ENCODE measurements at places on chromosomes 5 and 9.

DNA sequence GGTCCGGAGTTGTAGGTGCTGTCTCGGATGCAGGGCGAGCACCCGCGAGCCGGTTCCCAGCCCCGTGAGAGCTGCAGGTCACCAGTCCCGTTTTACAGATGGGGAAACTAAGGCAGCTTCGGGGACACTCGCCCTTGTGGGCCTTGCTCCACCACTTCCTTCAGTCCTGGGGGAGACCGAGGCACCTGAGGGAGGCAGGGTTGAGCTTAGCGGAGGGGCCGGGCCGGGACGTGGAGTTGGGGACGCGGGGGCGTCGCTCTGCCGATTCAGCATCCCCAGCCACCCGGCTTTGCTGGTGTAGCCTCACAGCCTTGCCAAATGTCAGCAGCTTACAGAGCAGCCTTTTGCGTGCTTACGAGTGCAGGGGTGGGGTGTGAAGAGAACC, 530 bp downstream of the BBLN start:
- DNase-seq: peak; percentile 47

- DNase-seq: no peak
Measured at GRCh38 chr9:73805853-73806458, 654.3 kb downstream of the ANXA1 start.

DNA sequence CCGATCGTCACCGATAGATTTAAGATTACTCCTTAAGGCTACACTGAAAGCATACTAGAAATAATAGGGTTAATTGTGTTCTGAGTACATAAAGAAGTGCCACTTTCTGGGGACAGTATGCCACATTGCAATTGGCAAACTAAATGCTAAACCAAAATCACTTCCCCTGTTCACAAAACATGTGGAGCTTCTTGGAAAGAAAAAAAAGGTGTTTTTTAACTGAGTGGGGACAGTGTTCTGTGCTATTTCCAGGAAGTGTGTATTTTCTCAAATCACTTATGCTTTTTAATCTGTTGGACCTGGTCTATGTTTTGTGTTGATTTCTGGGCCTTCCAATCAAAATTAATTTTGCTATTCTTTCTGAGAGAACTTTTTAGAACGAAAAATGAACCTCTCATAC, 149.3 kb upstream of the MPDZ start:
- DNase-seq: no peak

- DNase-seq: peak; percentile 49
Measured at GRCh38 chr9:99822109-99822805, 572 bp downstream of the NR4A3 start.

DNA sequence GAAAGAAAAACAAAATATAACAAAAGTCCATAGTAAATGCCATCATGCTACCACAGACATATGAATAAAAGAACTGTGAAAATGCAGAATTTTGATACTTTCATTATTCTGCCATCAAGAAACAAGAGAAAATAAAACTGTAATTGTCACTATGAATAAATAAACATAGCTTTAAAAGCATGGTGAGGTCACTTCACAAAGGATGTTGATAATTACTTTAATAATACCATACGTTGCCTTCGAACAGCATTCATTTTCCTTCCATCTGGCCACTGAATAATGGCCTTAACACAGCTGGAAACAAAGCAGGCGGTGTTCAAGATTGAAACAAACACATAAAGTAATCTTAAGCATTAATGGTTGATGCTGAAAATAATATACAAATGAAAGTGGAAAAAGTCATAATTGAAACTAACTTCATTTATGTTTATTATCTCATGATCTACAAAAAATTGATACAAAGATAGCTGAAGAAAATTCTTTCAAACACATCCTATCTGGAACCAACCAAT, 102.0 kb downstream of the AGTPBP1 start:
- no peak for DNase-seq

DNA sequence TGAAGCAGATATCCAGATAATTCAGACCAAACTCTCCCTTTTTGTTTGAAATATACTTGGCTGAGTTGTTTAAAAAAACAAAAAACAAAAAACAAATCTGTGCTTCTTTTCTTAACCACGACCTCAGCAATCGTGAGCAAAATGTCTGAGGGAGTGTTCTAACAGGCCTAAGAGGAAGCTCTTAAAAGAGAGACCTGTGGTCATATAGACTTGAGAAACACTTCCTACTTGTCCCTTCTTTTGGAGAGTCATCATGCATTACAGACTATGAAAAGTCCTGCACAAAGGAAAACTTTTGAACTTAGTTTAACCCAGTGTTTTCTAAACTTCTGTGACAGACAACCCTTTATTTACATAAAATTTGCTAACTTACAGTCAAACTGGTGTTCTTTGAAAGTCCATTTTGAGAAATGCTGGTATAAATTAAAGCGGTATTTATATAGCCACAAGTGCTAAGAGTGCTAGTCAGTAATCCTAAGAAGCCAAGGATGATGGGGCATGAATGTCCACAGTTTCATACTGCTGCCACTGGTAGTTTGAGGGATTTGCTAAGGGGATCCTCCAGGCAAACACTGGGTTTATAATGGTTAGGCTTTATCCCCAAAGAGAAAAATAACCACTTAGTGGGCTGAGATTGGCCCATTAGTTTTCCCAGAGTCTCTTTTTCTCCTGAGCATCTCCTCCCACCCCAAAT, 199.8 kb downstream of the LRRC70 start:
- DNase-seq: no peak

- DNase-seq: no peak
Measured at GRCh38 chr5:20050262-20050661, 62.3 kb upstream of the CDH18 start.

DNA sequence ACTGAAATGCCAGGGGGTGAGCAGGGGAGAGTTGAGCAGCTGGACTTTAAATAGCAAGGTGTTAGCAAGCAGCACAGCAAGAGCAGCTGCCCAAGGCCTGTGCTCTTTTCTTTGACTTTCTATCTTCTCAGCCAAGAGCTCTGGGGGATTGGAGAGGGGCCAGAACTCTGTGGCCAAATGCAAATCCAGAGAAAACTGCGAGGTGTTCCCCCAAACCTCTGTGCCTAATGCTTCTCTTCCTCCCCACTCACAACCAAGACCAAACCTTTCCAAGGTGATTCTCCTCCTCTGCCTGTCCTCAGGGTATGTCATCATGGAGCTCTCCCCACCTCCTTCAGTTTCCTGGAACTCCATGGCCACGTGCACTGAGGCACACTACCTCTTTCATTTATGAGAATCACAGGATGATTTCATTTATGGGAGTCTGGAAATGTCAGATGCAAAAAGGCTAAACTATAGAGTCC, 118.7 kb upstream of the WWC1 start:
- peak; percentile 5 for DNase-seq

GRCh38 chr5:138459311-138459933, 5.9 kb upstream of the EGR1 start:
- DNase-seq: peak; percentile 66

- peak; percentile 50 for DNase-seq
Measured at GRCh38 chr5:176611435-176611834, 1.5 kb upstream of the GPRIN1 start.

DNA sequence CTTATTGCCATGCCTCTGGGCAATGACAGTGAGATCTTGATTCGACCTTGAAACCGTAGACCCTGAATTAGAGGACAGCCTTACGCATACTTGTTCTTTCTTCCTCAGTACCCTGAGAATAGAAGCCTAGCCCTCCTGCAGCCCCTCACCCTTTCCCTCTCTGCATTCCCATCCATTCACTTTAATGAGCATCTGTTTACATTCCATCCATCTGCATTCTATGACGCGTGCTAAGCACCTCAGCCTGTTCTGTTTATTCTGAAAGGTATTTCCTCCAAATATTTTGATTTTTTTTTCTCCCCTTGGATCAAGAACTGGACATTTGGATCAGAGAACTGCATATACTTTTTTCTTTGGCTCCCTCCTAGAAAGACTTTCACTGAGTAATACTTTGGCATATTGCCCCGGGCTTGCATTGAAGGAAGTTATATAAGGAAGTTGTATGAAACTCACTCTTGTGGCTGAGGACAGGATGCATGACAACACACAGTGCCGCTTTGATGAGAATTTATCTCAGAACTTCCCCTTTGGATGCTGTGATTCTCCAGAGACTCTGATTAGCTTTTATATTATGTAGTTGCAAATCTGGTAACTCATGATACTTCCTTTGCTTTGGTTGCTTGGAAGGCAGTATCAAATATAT, 15.7 kb downstream of the TMEM8B start:
- peak; percentile 71 for DNase-seq

GRCh38 chr5:115246361-115246991, 16.2 kb downstream of the PGGT1B start:
- DNase-seq: peak; percentile 42

DNA sequence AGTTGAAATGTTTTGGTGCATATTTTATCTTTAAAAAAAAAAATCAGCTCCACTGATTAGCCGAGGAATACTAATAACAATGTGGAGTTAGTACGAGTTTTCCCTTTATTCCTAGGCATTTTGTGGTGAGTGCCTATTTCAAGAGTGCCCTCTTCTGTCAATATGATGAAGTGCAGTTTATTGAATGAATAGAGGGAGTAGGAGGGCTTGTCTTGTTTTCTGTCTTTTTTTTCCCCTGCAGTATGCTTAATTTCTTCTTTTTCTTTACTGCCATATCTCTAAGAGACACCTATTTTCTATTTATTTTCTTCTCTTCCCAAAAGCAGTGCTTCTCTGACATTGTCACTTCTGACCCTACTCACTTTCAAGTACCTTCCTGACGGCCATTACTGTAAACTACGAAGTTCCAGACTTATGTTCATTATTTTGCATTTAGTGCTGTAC, 169.6 kb upstream of the PITX1 start:
- DNase-seq: peak; percentile 14

DNA sequence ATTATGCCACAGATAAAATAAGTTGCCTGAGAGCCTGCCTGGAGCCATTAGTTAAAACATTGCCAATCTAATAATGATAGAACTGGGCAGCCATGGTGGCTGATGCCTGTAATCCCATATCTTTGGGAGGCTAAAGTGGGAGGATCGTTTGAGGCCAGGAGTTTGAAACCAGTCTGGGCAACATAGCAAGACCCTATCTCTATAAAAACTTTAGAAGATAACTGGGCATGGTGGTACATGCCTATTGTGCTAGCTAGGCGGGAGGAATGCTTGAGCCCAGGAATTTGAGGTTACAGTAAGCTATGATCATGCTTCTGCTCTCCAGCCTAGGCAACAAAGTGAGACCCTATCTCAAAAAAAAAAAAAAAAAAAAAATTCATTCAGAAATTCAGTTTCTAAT, 52.6 kb downstream of the RAI14 start:
- no peak for DNase-seq

- no peak for DNase-seq
Measured at GRCh38 chr5:157578079-157578780, 2.7 kb upstream of the ADAM19 start.

DNA sequence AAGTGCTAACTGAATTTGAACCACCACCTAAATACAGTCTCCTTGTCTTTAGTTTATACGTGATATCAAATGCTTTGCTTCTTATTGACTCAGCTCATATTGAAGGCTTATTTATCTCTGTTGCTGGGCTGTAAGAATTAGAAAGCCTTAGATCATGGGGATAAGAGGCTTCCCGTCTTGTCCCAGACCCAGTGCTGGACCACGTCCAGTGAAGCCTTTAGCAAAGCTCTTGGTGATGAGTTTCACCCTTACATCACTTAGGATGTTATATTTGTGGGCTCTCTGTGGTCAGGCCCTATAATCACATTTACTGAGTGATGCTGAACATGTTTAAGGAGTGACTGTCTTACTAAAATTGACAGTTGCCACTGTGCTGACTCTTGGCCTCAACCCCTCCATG, 11.2 kb downstream of the FAM240B start:
- no peak for DNase-seq

- no peak for DNase-seq
Measured at GRCh38 chr5:535846-536698, 11.8 kb upstream of the SLC9A3 start.

GRCh38 chr9:257957-258356, 43.3 kb downstream of the DOCK8 start:
- DNase-seq: no peak

DNA sequence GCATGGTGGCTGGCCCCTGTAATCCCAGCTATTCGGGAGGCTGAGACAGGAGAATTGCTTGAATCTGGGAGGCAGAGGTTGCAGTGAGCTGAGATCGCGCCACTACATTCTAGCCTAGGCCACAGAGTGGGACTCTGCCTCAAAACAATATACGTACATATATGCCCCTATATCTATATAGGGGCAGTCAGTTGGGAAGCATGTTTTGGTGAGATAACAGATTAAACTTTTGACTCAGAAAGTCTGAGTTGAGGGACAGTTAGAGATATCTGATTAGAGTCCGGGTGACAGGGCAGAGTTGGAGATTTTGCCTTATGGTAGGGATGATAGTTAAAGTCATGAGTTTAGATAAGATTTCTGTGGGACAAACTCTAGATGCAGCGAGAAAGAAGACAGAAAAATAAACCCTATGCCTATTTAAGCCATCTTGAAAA, 71.8 kb upstream of the ALDH1A1 start:
- DNase-seq: no peak

- DNase-seq: no peak
Measured at GRCh38 chr9:36021968-36022367, 14.7 kb upstream of the RECK start.

DNA sequence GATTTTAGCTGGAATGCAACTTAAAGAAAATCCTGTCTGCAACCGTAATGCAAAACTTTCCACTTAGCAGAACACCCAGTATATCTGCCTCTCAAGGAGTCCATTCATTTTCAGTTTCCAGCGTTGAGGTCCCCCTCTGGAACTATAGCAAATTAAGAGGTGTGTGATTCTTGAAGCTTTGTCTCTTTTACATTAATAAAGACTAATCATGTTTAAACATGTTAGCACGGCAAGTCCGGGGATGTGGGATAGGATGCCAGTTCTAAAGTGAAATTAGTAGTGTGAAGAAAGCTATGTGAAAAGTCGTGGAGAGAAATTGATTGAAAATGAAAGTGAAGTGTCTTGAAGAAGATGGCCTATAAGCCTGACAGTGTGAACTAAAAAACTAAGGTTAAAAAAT, 429.1 kb downstream of the NR2F1-AS1 start:
- DNase-seq: no peak

DNA sequence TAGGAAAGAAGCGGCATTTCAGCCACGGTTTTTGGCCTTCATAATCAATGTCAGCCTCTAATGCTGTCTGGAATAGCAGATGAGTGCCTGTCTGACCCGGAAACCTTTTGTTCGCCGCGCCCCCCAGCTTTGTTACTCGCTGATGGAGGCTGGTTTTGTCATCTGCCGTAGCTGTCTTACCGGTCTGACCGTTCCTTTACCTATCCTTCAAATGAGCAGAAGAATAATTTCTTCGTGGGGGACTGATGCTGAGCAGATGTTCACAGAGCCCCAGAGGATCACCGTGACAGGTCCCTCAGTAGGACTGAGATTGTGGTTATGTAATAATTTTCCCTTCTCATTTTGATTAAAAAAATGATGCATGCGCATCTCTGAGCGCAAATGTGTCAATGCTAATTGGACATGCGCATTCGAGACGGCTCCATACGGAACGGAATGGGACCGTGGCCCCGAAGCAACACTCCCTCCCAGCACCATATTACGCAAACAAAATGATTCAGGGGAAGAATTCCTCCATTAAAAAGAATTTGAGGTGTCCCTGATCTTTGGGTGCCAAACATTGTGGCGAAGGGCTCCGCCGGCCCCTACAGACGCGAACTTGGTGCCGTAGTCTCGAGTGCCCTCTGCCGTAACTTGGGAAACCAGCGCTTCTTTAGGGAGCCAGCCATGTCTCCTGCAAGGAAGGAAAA, 27.6 kb downstream of the TLX3 start:
- DNase-seq: peak; percentile 47
